ENCODE measurements at places on chromosomes 16 and 17. TPM values are rescaled to one million over a fixed set of nuclear protein-coding genes. Genes with fewer than 3 reads are reported as not detected.

GRCh38 chr17:47864791-47865216 is 13.8 kb upstream of the SP6 start:
- no peak for DNase-seq

DNA sequence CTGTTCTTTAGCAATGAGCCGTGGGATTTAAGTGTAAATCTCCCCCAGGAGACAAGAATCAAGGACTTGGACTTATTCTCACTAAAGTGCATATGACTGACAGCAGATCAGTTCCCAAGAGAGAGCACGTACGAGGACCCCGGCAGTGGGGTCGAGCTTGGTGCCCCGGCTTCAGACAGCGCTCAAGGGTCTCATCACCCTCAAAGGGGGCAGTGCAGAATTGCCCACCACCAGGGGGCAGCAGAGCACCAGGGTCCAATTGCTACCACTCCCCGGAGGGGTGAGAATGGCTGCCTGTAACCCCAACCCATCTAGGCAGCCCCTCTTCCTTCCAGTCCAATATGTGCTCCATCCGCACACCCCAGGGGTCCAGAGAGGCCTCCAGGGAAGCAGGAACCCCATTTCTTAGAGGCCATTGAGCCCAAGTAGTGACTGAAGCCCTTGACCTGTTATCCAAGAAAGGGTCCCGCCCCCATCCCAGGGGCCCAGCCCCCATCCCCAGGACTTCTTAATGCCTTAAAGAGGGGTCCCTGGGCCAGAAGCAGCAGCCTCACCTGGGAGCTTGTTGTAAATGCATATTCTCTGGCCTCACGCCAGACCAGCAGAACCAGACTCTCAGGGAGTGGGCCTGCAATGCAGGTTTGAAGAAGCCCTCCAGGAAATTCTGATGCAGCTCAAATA is 86.1 kb downstream of the ZDHHC7 start:
- no peak for DNase-seq

DNA sequence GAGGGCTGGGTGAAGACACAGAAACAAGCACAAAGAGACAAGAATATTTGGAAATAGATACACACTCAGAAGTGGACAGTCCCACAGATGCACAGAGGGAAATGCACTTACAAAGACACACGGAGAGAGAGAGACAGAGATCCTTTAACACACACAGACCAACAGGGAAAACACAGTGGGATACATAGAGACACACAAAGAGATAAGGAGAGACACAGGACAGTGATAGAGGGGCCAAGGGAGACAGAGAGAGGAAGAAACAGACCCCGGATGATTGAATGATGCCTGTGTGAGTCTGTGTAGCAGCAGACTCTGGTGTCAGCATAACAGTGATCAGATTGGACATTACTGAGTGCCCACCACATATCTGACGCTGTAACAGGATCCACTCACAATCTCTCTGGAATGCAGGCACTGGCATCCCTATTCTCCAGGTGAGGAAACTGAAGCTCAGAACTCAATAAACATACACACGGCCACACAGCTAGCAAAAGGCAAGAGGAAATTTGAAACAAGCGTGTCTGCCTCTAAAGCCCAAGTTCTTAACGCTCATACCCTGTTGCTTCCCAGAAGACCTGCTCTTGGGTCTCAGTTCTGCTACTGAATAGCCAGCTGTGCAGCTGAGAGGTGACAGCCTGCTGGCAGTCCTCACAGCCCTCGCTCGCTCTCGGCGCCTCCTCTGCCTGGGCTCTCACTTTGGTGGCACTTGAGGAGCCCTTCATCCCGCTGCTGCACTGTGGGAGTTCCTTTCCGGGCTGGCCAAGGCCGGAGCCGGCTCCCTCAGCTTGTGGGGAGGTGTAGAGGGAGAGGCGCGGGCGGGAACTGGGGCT is 186.3 kb upstream of the NLRP1 start:
- no peak for DNase-seq

DNA sequence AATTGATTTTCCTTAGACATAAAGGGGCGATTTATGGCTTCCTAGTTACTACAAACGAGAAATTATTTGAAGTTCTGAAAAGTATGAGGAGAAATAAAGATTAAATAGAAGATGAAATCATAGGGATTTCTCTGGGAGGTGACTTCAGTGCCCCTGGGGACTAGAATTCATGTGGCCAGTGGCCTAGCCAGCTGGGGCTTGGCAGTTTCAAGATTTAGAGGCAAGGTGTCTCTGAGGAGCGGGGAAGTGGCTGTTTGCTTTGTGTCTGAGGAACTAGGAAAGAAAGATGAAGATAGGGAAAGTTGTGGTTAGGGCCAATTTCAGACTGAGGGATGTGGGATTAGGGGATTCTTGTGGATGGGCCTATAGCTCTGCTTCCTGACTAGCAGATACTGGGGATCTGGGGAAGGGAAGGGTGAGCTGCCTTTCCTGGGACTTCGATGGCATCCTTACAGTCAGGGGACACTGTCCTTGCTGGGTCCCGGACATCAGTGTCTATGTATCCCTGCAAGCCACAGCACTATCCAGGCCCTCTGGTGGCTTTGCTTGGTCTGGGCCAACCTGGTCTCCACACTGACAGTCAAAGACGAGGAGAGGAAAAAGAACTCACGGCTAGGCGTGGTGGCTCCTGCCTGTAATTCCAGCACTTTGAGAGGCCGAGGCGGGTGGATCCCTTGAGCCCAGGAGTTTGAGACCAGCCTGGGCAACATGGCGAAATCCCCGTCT is 22.4 kb upstream of the MEOX1 start:
- DNase-seq: no peak

GRCh38 chr17:31835984-31836383 is 23.1 kb downstream of the COPRS start:
- DNase-seq: no peak

- peak; percentile 21 for DNase-seq
Observed at GRCh38 chr17:35947156-35947585, 3.7 kb upstream of the LYZL6 start.

Gene MT1A
- polyA plus RNA-seq: 0.60 TPM

Gene TP53TG3B
- polyA plus RNA-seq: not detected

Gene SMG6
- polyA plus RNA-seq: 23.5 TPM

Gene KCTD11
- 16.4 TPM for polyA plus RNA-seq

Gene CA7
- not detected for polyA plus RNA-seq

Data from IMR-90 (cell line).